ENCODE measurements at places on chromosomes 1 and 21.

GRCh38 chr1:181032535-181032934 is 1.2 kb upstream of the MR1 start:
- DNase-seq, result no peak

GRCh38 chr1:56188221-56188620 is 391.1 kb downstream of the PLPP3 start:
- DNase-seq, result no peak

DNA sequence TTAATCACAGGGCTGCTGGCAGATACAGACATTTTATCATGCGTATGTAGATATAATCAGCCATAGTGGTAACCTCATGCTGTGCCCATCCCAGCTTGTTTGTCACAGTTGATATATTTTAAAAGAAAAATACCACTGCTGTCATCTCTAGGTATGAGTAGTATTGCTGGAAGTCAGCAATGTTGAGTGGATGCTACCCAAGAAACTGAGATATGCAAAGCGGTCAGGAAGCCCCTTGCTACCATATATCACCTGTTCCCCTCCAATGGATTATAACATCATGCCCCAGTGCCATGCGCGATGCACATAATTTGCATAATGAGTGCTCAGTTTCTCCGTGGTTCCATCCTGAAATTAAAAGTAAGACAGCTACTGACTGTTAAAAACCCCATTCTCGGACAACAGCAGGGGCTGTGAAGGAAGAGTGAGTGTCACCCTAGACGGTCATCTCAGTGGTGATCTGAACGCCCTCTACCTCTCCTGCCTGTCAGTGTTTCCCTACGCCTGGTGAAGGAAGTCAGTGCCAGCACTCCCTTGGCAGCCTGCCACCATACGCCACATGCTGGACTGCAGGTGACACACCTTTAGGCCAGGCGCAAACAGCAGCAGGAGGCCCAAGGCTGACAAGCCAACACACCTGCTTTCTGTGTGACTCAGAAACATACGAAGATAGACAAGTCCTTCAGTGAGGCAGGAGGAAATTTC is 2.7 kb downstream of the IL10RB start:
- DNase-seq, result no peak

- DNase-seq, result no peak
These were observed 13.4 kb downstream of the RNASEL start for GRCh38 chr1:182575540-182576149.

DNA sequence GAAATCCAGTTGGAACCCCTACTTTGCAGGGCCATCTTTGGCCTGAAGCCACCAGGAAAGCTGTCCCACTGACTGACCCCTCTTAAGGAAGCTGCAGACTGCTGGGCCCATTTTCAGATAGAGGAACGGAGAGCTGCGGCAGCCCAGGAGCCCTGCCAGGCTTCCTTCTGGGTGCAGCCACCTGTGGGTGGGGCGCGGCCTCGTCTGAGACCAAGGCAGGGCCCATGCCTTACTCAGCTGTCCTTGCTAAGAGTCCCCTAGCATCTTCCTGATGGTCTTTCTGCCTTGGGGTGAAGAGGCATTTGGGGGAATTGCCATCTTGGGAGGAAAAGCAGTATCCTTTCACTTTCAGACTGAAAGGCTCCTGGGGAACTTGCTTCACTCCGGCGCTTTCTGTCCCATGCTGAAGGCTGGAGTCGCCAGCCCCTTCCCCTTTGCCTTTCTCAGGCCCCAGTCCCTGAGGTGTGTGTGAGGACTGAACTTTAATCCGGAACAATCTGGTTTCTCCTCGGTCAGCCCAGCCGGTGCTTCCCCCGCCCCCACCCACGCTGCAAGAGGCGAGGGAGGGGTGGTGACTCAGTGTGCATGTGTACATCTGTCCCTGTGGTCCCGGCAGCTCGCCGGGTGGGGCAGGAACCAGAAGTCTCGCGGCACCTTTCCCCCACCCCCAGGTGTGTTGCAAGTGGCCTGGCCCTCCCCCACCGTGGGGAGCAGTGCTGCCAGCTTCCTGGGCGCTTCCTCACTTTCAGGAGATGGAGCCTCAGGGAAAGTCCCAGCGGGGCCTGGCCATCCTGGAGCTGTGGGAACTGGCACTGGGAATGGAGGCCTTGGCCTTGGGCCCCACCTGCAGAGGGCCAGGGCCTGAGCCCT is 5.1 kb downstream of the ZC3H12A start:
- DNase-seq, result peak; percentile 89

DNA sequence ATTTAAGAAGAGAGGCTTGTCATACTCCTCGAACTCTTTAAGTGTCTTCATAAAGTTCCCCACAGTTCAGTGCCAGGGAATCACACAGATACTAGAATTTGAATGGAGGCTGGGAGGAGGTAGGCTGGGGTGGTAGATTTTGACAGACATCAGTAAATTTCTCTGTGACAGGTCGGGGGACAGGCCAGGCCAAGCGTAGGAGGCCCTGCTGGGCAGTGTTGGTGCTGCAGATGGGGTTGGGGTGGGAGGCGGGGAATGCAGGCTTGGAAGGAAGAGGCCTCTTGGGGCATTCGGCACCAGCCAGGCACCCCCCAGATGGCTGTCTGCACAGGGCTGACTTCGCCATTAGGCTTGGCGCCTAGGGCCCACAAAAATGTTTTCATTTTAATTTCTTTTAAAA is 84.0 kb downstream of the MAN1C1 start:
- no peak for DNase-seq
